Effector memory CD4-positive, alpha-beta T cell (primary cell): ENCODE measurements at places on chromosomes 7 and 10.

DNA sequence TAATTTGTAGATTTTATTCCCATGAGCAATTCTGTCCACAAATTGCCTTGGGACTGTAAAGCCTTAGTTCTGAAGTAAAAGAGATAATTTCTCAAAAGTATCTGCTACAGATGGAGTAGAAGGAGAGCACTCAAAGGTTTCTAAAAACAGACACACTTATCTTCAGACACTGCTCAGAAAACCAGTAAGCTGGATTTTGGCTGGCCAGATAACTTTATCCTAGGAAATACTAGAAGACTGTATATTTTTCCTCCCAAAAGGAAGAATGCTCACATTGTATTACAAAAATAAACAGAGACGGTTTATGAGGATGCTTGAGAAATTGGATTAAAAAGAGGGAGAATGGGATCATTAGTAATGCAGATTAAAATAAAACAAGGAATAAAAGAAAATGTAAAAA lies 178.0 kb upstream of the IGFBP3 start:
- DNase-seq = no peak

GRCh38 chr7:123682690-123683089 lies 27.0 kb downstream of the LMOD2 start:
- DNase-seq = no peak

DNA sequence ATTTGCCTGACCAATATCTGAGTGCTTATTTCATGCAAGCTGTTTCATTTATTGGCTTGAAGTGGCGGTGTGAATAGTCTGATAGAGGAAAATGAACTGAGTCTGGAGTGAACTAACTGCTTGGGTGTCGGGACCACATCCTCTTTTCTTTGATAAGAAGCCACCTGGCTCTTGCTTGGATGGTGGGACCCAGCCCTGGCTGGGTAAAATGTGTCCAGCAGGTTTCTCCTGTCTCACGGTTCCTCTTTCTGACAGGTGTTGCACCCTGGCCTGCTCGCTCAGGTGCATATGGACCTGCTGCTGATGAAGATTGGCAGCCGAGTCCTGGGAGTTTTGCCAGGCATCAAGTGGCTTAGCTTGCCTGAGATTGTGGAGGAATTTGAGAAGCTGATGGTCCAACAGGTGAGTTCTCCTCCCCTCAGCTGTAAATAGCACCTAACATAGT lies 1.6 kb downstream of the ADCK2 start:
- DNase-seq = no peak

- DNase-seq = no peak
These were observed 267.5 kb downstream of the GATA3 start for GRCh38 chr10:8321990-8322389.

DNA sequence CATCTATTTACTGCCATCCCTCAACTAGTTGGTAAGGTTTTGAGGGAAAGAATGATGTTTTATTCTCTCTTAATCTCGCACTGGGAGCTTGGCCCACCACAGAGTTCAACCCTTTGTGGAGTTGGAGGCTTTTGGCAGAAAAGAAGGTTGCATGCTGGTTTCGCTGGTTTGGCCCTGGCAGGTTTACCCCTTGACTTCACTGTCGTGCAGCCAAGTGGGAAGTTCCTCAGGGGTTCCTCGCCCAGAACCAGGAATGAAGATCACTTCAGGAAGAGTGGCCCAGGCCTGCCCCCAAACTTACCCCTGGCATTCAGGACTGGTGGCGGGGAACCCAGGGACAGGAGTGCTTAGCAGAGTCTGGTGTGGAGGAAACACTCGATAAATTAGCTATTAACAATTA lies 103.1 kb upstream of the LYZL2 start:
- DNase-seq = no peak

DNA sequence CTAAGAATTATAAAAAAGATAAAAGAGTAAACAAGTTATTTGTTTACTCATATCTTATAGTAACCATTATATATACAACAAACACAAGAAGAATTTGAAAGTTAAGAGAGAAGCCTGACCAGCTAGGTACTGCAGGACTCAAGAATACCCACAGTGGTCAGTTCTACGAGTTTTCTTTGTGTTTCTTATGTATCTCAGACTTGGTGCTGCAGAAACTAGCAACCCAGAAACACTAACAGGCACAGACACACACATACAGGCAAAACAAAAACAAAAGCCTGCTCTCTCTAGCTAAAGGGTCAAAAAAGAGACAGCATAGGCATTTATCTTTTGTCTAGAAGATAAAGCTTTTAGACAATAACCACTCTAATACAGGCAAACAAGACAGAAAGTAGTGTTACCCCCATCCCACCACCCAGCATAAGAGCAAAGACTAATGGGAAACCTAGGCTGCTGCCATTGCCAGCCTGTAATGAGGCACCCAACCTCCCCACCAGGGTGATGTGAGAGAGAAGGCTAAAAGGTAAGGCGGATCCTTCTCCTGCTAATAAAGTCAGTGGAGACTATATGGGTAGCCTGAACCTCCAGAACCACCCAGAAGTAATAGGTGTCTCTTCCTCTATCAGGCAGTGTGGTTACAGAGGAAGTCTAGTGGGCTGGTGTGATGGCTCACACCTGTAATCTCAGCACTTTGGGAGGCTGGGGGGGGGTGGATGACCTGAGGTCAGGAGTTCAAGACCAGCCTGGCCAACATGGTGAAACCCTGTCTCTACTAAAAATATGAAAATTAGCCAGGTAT lies 113.9 kb downstream of the DNAJC1 start:
- no peak for DNase-seq

GRCh38 chr7:95056107-95056739 lies 148.8 kb downstream of the PPP1R9A start:
- no peak for DNase-seq

DNA sequence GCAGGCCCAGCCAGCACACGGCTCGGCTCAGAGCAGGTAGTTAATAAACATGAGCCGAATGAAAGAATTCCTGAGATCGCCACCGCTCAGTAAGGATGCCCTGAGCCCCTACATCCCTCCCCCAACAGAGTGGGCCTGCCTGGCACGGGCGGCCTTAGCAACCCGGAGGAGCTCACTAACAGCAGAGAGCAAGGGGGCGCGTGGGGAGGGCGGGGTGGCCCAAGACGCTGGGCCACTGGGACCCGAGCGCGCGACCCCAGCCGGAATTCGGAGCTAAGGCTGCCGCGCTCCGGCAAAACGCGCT lies 403 bp upstream of the ENO4 start:
- DNase-seq = no peak

DNA sequence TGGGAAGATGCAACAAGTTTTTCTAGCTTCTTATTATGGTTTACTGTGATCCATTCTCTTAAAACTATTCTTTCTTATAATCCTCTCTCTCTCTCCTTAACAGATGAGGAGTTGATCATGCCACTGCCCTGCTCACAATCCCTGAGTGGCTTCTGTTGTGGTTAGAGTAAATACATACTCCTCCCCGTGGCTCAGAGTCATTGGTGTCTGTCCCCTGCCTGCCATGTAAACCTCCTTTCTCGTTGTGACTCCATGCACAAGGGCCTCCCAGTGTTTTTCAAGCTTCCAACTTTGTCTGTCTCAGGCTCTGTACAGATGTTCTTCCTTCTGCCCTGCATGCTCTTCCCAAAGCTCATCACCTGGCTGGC lies 20.4 kb downstream of the CCNY start:
- DNase-seq = no peak

DNA sequence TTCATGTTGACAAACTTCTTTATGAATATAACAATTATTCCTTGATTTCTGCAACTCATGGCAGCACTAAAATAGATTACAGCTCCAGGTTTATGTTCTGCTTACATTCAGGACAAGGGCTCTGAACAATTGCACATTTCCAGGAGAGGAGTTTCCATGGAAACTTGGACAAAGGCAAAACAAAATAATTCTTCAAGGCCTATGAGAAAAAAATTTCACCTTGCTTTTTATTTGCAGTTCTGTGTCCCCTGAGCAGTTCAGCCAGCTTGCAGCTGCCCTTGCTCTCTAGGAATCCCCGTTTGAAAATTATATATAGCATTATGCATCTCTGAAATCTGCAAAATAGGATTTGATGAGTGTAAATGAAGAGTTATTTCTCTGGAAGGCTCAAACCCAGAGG lies 71.7 kb downstream of the ARL4A start:
- DNase-seq = no peak

DNA sequence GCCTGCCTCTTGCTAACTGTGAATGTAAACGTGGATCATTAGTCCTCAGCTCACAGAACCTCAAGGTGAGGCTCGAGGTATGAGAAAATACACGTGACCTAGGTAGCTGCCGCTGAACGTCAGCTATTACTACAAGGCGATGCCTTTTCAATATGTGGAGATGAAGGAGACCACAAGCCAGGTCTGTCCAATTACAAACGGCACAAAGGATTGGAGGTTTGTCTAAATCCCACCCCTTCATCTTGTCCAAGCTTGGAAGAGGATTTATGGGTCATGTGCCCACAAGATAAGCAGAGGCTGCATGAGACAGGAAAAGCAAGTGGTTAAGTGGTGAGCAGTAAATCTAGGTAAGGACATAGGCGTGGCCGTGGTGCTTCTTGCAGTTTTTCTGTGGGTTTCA lies 3.4 kb downstream of the H2BK1 start:
- peak; percentile 42 for DNase-seq
